ENCODE measurements at places on chromosomes 2 and 18.

GRCh38 chr2:137912371-137912770 lies 51.9 kb upstream of the HNMT start:
- no peak for DNase-seq

DNA sequence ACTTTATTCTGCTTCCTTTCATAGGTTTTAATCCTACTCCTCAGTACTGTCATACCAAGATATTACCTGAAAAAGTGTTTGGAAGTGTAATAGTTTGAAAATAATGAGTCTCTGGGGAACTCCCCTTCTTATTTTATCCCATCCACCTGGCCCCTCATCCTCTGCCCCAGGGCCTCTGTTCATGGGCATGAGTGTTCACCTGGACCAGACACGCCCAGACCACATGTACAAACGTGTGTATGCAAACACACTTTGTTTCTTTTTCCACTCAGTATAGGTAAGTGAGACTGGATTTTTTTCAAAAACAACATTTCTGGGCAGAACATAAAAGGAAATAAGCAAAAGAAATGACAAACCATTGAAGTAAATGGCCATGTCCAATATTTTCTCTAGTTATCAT lies 62.1 kb upstream of the THSD7B start:
- DNase-seq, result no peak

GRCh38 chr2:224753743-224754540 lies 37.8 kb upstream of the CCDC195 start:
- no peak for DNase-seq

- DNase-seq, result no peak
These were observed 725 bp upstream of the ANKRD53 start for GRCh38 chr2:70977605-70978205.

DNA sequence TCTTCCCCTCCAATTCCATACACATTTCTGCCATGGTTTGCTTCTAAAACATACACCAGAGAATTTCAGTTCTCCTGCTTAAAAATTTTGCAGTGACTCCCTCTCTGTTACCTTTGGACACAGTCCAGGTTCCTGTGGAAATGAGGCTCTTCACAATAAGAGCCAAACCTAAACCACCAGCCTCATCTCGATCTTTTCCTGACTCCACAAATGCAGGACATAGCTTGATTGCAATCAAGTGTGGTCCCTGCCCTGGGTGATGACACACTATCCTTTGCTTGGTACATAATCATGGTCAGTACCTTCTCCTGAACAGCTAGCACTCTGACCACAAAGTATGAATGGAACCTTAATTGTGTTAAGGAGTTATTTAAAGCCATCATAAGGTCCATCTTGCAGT lies 134.9 kb upstream of the CHAC2 start:
- DNase-seq, result no peak

- no peak for DNase-seq
These were observed 7.2 kb downstream of the PDCD1 start for GRCh38 chr2:241851325-241852115.

DNA sequence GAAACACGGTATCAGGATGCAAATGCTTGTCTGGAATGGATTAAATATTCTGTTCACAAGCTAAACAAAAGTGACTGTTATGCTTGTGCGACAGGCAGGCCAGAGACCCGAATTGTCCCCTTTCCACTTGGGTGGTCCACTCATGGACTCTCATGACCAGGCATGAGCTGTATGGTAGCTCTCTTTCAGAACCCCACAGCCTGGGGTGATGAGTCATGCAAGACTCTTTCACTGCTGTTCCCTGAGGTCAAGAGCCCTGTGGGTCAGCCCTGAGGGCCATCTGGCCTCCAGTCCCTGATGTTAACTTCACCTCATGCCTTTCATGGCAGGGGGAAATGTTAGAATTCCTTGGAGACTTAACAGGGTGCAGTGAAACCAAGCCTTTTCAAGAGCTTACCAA lies 13.7 kb upstream of the SAP130 start:
- DNase-seq, result no peak

DNA sequence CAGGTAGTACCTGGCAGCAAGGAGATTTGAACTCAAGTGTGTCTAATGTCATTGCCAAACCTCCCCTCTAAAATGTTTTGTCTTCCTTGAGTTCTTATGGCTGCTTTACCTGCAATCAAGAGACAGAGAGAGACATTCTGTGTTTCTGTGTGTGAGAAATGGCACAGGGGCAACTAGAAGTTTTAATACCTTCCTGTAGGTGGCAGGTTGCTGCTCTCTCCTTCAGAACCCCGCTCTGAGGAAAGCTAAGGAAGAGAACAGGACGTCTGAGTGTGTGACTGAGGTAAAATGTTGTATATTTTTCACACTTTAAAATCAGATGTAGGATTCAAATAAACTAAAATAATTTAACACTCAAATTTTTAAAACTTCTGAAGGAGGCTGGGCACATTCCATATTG lies 19.2 kb downstream of the DTNA start:
- DNase-seq, result no peak

GRCh38 chr2:121095257-121096080 lies 189.5 kb downstream of the TFCP2L1 start:
- no peak for DNase-seq

DNA sequence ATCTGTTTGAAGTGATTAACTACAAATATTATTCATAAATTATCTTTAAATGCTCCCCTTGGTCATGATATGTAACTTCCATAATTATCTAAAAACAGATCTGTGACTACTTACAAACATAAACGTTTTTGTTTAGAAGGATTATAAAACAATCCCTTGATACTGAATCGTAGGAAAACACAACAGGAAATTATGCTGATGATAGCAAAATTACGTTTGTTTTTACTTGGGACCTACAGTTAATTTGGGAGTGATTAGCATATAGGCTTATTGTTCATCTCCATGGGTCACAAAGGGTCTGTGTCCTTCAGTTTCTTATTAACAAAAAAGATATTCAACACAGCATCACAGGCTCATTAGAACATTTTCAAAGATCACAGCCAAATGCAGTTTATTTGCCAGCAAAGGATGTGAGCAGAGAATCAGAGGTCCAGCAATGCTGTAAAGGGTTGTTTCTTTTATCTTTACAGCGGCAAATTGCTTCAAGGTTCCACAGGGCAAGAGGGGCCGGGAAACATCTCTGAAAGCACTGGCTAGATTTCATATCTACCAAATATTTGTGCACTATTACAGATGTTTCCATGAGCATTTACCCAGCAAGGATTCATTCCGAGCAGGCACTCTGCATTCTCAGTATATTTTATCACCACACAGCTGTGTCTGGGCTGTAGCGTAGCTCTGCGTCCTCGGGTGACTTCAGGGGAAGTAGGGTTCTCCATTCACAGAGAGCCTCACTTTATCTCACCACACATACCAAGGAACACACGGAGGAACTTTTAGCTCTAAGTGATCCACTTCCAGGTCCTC lies 4.1 kb downstream of the CCDC195 start:
- DNase-seq, result no peak

DNA sequence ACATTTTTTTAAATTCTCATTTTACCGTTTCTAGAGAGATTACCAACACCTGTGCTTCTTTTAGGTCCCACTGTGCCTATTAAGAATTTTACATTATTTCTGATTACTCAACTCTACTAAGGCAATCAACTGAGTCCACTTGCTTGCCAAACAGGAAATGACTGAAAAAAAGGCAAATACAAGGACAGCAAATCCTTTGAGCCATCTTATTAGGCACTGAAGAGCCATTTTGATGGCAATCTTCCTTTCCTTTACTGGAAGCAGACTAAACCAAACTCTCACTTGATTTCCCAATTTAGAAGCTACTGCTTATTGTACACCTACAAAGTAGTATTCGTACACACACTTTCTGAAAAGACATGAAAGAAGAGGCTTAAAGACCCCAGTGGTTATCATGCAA lies 121.4 kb upstream of the COL3A1 start:
- DNase-seq, result no peak

DNA sequence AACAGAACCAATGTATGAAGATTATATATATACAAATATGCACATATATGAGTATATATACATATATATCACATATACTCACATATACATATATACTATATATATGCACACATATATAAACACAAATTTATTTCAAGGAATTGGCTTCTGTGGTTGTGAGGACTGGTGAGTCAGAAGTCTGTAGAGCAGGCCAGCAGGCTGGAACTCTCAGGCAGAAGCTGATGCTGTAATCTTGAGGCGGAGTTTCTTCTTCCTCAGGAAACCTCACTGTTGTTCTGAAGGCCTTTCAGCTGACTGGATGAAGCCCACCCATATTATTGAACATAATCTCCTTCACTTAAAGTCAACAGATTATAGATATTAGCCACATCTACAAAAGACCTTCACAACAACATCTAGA lies 143.9 kb upstream of the CREB1 start:
- no peak for DNase-seq

GRCh38 chr2:204871231-204871953 lies 326.1 kb downstream of the PARD3B start:
- DNase-seq, result no peak

GRCh38 chr2:84919885-84920580 lies 14.6 kb downstream of the TMSB10 start:
- DNase-seq, result no peak

GRCh38 chr18:9870431-9871008 lies 15.3 kb upstream of the TXNDC2 start:
- no peak for DNase-seq

GRCh38 chr18:13627639-13628038 lies 98.7 kb downstream of the FAM210A start:
- no peak for DNase-seq

- no peak for DNase-seq
These were observed 53.9 kb upstream of the B3GNT2 start for GRCh38 chr2:62142054-62142453.

DNA sequence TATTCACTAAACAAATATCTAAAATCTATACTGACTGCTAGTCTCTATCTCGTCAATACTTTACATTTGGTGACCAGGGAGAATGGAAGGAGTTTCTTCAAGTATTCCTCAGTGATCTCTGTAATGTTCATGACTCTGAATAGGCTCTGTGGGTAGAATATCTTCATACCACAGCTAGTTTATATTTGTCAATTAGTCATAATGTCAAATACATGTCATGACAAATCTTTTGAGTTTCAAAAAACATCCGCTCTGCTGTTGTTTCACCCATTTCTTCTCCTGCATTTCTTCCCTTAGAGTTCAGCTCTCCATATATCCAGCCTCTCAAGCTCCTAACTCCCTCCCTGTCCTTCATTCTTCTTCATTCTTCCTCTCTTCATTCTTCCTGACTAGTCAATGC lies 206.5 kb upstream of the FANCL start:
- no peak for DNase-seq

GRCh38 chr2:176692533-176692932 lies 423.3 kb downstream of the MTX2 start:
- no peak for DNase-seq

- DNase-seq, result no peak
These were observed 66.3 kb upstream of the RMDN2 start for GRCh38 chr2:37858725-37859267.

GRCh38 chr2:122866095-122866494 lies 1110.6 kb downstream of the TSN start:
- DNase-seq, result no peak

DNA sequence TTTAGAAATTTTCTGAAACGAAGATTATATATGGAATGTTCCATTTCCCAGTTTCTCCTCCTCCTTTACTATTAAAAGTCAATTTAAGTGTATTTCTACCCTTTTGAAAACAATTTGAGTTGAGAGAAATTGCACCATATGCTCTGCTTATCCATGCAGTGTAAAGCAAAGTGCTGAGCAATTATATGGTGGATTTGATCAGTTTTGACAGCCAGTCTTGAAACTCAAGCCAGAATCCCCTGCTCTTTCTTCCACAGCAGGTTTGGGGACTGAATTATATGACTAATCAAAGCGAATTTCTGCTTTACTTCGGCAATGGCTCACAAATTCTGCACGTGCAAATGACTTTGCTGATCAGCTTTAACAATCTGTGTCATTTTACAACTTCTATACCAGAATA lies 1183.6 kb downstream of the LRP1B start:
- DNase-seq, result no peak

GRCh38 chr2:137888845-137889244 lies 75.4 kb upstream of the HNMT start:
- no peak for DNase-seq

DNA sequence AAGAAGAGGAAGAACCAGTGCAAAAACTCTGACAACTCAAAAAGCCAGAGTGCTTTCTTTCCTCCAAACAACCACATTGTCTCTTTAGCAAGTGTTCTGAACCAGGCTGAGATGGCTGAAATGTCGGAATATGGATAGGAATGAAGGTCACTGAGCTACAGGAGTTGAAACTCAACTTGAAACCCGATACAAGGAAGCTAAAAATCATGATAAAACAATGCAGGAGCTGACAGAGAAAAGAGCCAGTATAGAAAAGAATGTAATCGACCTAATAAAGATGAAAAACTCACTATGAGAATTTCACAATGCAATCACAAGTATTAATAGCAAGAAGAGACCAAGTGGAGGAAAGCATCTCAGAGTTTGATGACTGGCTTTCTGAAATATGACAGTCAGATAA lies 15.0 kb upstream of the EIF2AK3 start:
- no peak for DNase-seq

GRCh38 chr2:132837769-132838168 lies 167.8 kb upstream of the LYPD1 start:
- DNase-seq, result no peak

DNA sequence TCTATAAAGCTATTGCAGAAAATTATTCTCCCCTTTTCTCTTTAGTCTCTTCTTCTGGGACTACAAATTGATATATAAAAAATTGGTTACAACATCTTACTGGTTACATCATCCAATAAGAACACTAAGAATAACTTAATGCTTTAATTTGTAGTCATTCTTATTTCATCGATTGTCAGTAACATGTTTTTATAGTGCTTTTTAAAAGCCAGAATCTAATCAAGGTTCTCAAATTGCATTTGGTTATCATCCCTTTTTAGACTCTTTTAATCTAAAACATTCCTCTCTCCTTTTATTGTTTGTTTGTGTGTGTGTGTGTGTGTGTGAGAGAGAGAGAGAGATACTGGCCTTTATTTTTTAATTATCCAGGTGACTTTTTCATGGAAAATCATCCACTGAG lies 377.1 kb upstream of the MEIS1 start:
- no peak for DNase-seq

GRCh38 chr2:119476301-119477112 lies 44.9 kb downstream of the TMEM37 start:
- no peak for DNase-seq

DNA sequence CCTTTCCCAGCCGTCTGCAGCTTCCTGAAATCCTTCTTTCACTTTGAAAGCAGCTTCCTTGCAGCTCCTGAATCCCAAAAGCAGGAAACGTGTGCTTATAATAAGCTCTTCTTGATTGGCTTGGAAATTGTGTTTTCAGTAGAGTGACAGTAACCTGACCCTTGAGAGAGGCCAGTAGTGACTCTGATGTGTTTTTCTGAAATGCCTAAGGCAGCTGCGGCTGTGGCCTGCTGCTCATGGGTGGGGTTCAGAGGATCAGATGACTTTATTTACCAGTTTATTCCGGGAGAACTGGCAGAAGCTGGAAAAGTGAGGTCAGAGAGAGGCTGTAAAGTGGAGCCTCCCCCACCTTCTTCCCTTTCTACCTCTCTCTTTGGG lies 31.9 kb upstream of the RPIA start:
- no peak for DNase-seq
